ENCODE measurements at places on chromosomes 6 and 20.

GRCh38 chr20:25632940-25633790 is 9.4 kb upstream of the NANP start:
- DNase-seq, result no peak

GRCh38 chr20:37773291-37773826 is 79.5 kb downstream of the CTNNBL1 start:
- DNase-seq, result no peak

DNA sequence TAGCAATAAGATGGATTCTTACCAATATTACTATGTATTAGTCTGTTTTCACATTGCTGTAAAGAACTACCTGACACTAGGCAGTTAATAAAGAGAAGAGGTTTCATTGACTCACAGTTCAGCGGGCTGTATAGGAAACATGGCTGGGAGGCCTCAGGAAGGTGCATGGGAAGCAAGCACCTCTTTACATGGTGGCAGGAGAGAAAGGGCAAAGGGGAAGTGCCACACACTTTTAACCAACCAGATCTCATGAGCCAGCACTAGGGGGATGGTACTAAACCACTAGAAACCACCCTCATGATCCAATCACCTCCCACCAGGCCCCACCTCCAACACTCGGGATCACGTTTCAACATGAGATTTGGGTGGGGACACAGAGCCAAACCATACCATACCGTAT is 40.7 kb upstream of the CCDC167 start:
- no peak for DNase-seq

- no peak for DNase-seq
Observed at GRCh38 chr6:87808005-87808757, 106.1 kb upstream of the AKIRIN2 start.

DNA sequence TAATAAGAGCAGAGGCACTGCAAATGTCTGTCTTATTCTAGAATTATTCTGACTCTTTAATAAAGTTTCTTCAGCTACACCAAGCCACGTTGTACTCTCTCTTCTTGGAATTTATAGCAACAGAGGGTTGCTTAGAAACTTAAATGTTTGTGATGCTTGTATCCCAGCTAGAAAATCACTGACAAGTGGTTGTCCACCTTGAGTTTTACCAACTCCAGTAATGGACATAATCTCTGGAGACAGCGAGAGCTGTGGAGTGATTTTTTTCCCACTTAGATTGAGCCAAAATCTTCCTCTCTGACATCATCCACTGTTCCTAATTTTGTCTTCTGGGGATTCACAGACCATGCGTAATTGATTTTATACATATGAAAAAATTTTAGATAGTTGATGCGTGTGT is 8.0 kb downstream of the ECT2L start:
- no peak for DNase-seq

DNA sequence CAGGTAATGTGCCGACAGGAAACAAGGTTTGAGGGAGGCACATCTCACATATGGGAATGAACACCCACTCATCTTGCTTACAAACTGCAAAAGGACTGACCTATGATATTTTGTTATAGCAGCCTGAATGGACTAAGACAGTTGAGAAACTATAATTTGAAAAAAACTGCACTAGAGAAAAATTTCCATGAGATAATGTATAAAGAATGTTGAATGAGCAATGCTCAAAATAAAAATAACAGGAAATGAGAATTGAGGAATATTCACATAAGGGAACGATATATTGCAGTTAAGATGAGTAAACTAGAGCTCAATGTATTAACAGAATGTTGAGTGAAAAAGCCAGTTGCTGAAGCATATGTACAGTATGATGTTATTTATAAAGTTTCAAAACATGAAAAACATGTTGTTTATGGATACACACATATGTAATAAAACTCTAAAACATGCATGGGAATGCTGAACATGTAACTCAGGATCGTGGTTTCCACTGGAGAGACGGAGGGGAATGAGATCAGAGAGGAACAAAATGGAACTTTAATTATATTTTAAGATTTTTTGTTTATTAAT is 6.3 kb upstream of the TBC1D22B start:
- no peak for DNase-seq

DNA sequence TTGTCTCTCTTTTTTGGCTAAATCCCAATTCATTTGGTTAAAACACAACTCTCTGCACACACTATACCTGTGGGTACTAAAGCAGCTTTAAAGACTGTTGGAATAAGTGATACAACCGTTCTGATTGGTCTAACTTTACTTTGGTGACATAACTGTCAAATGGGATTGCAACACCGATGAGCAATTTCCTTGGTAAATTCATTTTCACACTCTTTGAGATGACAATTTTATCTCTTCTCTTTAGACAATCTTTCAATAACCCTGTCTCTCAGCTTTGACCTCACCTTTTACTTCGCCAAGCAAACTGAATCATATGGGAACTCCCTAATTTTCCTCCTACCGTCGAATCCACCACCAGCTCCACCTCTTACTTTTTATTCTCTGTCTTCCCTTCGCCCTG is 60.8 kb downstream of the ECT2L start:
- DNase-seq, result no peak

DNA sequence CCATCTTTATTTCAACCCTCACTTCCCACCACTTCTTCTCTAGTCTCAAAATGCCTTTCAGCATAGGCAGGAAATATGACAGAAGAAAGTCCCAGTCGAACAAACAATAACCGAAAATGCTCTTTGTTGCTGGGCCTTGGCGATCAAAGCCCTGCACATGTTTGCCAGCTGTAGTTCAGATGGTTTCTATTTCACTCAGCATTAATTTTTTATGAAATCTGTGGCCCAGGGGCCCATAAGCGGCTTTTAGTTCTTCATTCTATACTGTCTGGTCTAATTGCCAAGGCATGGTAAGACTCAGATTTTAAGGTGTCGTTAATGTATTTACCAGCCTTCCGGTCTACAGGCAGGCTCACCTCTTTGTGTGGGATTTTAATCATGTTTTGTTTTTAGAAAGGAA is 10.9 kb upstream of the F13A1 start:
- DNase-seq, result no peak

GRCh38 chr6:168619560-168620314 is 178.8 kb downstream of the SMOC2 start:
- no peak for DNase-seq

DNA sequence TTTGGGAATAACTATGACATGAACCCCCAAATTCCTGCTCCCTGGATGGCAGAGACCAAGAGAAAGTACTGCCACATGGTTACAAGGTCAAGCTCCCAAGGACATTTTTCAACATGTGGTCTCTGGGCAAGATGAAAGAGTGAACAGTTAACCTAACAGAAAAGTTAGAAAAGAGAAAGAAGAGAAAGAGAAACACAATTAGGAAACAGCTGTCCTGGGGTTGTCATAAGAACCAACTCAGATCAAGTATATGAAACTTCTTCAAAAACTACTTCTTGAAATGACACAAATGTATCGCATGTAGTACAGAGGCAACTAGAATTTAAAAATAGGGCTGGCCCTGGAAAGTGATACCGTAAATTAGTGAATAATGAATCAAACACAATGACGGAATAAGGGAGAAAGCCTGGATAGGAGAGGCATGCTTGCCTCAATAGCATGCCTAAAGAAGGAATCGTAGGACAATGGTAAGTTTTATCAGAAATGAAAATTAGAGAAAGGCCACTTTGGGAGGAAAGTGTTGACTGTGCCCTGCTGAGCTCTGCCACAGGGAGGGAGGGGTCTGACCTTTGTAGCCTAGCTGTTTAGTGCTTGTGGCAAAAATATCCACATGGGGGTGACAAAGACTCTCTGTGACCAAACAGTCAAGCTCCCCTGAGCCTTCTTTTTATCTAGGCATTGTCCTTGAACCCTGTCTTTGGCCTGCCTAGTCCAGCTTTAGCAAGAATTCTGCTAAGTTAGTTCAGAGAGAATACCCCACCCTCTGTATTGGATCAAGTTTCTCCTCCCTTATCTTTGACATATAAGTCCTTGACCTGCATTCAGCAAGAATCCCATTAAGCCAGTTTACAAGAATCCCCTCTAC is 4.3 kb upstream of the DCBLD1 start:
- peak; percentile 74 for DNase-seq

- no peak for DNase-seq
Observed at GRCh38 chr6:112173221-112173804, 81.1 kb downstream of the LAMA4 start.

DNA sequence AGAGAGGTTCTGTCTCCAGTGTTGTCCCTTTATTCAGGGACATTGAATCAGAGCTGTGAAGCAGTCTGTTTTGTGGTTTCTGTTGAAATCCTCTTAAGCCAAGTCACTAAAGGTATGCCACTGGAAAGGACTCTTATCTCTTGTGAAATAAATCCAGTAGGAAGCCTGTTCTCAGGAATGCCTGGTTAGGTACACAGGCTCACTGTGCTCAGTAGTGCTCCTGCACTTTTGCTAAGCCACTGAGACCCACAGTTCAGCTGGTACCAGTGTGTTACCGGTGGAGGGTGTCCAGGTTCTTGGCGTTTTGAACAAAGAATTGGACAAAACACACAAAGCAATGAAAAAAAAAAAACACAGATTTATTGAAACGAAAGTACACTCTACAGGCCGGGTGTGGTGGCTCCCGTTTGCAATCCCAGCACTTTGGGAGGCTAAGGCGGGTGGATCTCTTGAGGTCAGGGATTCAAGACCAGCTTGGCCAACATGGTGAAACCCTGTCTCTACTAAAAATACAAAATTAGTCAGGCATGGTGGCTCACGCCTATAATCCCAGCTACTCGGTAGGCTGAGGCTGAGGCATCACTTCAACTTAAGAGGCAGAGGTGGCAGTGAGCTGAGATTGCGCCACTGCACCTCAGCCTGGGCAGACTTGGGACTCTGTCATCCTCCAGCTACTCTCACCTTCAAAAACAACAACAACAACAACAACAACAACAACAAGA is 186.1 kb downstream of the JARID2 start:
- DNase-seq, result no peak

GRCh38 chr6:3316331-3316730 is 57.6 kb downstream of the PSMG4 start:
- DNase-seq, result no peak

DNA sequence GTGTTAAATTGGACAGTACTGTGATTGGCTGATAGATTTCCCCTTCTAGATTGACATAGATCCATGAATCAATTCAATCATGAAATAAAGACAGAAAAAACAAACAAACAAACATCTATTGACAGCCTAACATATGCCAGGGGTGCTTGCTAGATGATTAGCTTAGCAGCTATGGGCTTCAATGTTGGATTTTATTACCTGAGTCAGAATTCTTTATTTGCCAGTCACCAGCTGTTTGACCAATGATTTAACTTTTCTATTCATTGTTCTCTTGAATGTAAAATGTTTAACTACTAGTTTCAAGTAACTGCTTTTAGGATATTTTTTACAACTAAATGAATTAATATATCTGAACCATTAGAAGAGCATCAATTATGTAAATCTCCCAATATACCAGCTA is 901.3 kb upstream of the CITED2 start:
- DNase-seq, result no peak

DNA sequence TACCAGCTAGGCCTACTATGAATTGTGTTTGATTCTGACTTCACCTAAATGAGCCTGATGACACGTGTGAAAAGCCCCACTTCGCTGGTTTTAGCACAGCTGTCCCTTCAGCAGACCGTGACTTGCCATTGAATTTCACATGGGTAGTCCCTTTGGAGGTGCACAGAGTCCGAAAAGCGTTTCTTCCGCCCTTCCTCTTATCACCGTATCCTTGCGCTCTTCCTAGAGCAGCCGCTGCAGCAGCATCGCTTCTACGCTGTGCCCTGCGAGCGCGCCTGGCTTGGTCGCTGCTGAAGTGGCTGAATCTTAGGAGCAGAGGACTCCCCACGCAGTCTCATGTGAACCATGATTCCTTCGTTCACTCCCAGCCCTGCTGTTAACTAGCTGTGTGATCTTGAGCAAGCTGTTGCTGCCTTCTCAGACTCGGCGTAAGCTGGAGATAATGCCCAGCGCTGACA is 127.0 kb downstream of the PACRG start:
- DNase-seq, result no peak

DNA sequence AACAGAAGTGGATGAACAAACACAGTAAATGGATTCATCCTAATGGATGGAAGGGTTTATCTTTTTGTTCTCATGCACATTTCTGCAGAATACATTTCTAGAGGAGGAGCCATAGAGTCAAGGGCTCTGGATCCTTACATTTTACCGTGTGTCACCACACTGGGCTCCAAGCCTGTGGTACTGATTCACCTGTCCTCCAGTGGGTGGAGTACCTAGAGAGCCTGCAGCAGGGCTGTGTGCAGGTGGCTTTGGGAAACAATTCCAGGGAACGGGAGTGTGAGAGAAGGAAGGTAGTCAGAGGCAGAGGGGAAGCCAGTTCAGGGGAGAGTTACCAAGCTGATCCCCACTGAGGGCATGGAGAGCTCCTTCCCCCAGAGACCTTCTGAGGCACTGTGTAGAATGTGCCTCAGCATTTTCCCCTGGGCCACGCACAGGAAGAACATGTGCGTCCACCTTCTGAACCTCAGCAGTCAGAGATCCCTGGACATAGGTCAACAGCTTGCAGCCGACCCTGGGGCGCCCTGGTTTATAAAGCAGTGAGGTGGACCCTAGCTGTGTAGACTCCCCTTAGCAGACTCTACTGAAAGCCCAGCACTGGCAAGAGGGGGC is 85.3 kb upstream of the SLC22A23 start:
- DNase-seq, result no peak

- no peak for DNase-seq
Observed at GRCh38 chr6:17165383-17165782, 63.5 kb downstream of the STMND1 start.

GRCh38 chr6:96836631-96837080 is 621 bp downstream of the GPR63 start:
- peak; percentile 42 for DNase-seq

GRCh38 chr6:17015144-17015543 is 86.7 kb upstream of the STMND1 start:
- no peak for DNase-seq

- no peak for DNase-seq
Observed at GRCh38 chr6:4478098-4478497, 298.1 kb upstream of the CDYL start.
